Dorsolateral prefrontal cortex (tissue), 122 donors: ENCODE measurements at places on chromosomes 5 and 9.
A peak's percentile ranks its signal among the peaks of the same experiment; 100 is the strongest.

DNA sequence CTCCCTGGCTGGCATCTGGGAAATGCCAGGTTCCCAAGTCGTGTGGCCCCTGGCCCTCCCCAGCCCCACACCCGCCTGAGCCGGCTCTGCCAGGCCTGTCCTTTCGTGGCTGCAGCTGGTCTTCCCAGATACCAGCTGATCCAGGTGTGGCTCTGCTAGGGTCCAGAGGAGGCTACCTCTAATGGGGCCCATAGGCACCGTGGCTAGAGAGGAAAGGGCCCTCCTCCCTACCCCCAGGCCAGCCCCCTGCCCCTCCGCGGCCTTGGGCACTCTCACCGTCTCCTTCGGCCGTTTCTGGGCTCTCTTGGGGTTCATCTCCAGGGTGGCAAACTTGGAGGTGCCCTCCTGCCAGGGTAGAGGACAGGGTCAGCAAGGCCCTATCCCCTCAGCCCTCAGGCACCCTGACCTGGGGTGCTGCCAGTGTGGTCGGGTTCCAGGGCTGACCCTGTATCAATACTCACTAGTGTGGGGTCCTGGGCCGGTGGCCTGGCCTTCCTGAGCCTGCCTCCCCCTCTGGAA, 17.0 kb downstream of the RALGDS start:
- no peak for DNase-seq

DNA sequence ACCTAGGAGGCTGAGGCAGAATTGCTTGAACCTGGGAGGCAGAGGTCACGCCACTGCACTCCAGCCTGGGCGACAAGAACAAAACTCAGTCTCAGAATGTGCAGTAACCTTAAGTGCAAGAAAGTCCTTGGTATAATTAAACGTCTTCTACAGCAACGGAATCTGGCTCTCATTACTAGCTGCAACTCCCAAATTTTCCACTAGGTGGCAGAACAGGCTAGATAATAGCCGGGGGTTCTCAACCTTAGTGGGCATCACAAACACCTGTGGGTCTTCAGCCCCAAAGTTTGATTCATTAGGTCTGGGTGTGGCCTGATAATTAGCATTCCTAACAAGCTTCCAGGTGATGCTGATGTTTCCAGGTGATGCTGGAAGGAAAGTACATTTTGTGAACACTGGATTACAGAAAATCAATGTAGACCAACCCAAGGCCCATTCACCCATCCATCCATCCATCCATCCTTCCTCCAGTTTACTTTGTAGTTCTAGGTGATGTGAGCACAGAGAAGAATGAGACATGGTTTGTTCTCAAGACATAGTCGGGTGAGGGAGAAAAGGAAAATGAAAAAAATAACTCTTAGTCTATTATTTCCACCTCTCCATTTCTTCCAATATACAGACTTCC, 37.3 kb downstream of the FBXW2 start:
- DNase-seq: no peak

- DNase-seq: peak; percentile 71
Measured at GRCh38 chr9:107340920-107341632, 58.0 kb downstream of the RAD23B start.

GRCh38 chr5:56175488-56175887, 57.6 kb downstream of the ANKRD55 start:
- no peak for DNase-seq

DNA sequence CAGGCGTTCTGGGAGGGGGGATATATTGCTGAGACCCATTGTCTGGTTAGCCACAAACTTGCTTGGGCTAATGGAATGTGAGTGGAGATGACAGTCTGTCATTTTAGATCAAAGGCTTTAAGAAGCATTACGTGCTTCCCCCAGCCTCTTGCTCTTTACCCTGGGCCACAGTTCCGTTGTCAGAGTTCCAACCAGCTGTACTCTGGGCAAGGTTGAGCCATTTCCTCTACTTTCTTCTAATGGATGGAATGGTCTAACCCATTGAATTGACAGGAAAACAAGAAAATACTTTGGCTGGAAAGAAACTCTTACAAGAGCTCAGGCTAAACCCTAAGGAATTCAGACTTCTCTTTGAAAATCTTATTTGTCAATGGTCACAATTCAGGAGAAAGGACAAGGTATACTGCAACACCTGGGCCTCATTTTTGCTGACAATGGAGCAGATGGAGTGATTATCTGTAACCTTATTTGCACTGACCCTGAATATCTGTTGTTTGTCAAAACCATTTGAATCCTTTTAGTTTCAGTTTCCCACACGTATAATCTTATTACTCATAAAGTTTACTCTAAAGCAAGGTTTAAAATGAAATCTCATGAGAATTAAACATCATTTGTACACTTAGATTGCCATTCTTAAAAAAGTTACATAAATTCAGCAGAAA, 231.4 kb downstream of the PDE4D start:
- DNase-seq: no peak

DNA sequence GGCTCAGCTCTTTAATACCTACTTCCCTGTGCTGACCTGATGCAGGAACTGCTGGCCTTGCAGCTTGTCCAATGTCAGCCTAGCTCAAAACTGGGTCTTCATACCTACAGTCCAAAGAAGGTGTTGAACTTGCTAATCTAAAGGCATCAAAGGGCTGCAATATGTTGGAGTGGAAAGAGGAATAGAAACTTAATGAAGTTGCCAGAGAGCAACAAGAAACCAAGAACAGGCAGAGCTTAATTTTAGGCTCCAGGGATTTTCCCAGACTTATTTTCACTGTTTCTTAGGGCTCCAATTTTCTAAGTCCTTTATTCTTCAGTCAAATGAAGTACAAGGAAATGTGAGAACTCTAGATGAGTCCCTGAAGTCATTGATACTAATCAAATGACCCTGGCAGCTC, 17.6 kb upstream of the ERCC6L2 start:
- DNase-seq: no peak

GRCh38 chr5:82599030-82599429, 320.9 kb upstream of the RPS23 start:
- no peak for DNase-seq

DNA sequence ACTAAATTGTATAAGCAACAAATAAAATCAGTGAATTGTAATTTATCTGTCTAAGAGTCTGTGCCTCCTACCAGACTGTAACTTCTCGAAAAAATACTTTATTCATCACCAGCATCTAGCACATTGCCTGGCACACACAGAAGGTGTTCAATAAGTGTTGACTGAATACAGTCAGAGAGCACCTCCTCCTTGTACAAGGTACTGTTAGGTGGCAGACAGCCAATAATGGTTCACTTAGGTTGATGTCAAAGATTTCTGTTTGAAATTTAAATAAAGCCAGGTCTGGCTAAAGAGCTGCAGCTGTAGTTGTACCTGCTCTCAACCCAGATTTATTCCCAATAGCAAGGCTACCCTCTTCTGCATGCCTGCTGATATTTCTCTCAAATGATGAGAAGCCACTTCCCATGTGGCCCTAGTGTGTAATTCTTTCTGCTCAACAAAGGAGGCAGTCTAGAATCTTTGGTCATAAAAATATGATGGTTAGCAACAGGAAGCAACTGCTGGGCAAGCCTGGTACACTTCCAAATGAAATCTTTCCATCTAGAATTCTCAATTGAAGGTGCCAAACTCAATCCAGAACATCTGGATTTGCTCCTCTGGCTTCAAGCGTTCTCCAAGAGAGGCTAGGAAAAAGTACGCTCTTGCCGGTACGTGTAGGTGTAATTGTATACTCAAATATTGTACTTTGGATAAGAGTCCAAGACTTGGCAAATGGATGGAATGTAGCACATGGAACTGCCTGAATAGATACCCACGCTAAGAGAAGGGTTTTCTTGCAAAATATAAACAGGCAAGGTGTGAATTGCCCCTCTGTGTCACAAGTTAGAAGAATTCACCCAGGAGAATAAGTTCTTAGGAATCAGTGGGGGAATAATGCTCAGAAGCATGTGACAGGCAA, 95.6 kb downstream of the NR6A1 start:
- DNase-seq: no peak

DNA sequence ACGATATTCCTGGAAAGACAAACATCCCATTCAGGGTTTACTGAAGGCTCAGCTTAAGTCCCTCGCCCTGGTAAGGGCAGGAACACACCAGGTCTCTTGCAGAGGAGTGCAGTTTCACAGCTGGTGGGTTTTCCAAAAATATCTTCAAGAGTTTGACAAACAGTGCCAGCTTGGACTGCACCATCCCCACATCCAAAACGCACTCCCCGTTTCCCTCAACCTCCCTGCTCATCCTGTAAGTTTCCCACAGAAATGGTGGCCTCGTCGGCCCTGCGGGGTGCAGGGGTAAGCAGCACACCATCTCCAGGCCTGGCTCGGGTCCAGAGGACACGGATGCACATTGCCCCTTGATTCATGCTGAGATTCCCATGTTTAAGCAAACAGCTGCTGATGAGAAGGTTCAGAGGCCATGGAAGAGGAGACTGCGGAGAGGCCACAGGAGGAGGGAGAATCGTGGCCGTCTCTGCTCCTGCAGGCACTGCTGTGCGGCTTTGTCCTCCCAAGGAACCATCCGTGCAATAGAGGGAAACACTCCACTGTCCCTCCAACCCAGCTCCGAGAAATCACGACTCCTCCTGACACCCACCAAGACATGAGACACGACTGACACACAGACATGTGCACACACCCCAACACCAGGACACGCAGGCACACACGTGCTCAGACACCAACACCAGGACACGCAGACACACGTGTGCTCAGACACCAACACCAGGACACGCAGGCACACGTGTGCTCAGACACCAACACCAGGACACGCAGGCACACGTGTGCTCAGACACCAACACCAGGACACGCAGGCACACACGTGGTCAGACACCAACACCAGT, 24.0 kb upstream of the SLC12A7 start:
- no peak for DNase-seq

GRCh38 chr5:61617995-61618525, 286.0 kb downstream of the ZSWIM6 start:
- no peak for DNase-seq

- DNase-seq: peak; percentile 4
Measured at GRCh38 chr5:132497488-132497997, 7.0 kb upstream of the IRF1 start.

GRCh38 chr5:115685490-115685889, 59.7 kb upstream of the TMED7 start:
- no peak for DNase-seq

- DNase-seq: no peak
Measured at GRCh38 chr9:25724424-25724823, 46.2 kb upstream of the TUSC1 start.

DNA sequence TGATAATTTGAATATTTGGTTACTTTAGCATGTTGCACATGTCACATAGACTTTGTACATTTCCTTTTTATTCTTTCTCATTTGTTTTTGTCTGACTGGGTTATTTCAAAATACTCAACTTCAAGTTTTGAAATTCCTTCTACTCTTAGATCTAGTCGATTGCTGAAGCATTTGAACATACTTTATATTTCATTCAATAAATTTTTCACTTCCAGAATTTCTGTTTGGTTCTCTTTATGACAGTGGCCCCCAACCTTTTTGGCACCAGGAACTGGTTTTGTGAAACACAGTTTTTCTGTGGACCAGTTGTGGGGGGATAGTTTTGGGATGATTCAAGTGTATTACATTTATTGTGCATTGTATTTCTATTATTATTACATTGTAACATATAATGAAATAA, 119.8 kb downstream of the COX7C start:
- DNase-seq: no peak

DNA sequence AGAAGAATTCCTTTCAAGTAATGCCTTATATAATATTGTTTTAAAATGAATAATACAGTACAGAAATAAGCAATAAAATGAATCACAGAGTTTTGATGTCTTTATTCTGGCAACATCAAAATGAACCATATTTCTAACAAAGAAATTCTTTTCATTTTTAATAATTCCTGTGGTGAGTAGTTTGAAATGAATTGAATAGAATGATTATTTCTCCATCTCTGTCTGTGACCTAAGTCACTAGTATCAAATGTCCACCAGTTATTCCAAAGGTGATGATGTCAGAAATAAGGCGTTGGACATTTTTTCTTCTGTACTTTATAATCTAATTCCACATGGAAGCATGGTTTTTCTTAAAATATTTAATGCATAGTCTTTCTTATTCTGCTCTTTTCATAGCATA, 106.2 kb downstream of the ADAMTSL1 start:
- no peak for DNase-seq

- DNase-seq: no peak
Measured at GRCh38 chr9:69198521-69199220, 24.6 kb downstream of the TJP2 start.

DNA sequence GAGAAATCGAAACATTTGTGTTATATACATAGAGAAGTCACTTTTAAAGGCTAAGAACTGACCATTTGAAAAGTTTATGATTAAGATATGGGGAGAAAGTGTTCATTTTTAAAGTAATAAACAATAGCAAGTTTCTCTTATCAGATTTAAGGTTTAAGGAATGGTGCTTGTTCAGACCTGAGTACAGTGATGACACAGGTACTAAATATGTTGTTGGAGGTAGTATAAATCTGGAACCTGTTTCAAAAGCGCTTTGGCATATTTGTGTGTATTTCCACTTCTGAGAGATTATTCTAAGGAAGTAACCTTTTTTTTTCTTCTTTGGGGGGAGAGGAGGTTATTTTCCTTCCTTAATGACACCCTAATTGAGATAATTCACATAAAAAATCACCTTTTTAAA, 18.4 kb downstream of the CDC42SE2 start:
- no peak for DNase-seq

DNA sequence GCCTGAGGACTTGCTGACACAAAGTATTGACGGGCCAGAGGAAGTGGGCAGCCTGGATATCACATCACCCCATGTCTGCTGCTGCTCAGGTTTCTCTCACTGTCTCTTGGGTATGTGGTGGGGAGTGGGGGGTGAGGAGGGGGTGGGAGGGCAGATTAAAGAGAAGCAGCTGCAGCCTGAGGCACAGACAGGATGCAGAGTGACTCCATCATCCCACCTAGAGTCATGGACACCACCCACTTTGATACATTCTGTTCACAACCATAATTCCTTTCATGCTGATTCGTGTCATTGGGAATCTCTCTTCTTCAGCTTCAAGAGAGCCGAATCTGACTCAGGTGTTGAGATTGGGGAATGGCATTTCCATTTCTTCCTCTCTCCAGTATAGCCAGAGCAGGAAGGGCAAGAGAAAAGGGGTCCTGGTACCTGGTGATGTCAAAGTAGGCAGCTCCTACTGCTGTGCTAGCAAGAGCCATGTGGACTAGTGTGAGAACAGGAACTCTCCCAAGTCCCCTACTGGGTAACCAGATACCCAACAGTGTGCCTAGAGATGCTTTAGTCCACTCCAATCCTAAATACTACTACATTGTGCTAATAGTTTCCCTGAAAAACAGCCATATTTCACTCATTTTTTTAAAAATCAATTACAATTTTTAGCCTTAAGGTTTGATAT, 22.4 kb downstream of the GRAMD2B start:
- no peak for DNase-seq

- DNase-seq: no peak
Measured at GRCh38 chr5:145521066-145521465, 314.1 kb downstream of the PRELID2 start.

GRCh38 chr5:136808756-136809155, 443.4 kb upstream of the TRPC7 start:
- DNase-seq: no peak

DNA sequence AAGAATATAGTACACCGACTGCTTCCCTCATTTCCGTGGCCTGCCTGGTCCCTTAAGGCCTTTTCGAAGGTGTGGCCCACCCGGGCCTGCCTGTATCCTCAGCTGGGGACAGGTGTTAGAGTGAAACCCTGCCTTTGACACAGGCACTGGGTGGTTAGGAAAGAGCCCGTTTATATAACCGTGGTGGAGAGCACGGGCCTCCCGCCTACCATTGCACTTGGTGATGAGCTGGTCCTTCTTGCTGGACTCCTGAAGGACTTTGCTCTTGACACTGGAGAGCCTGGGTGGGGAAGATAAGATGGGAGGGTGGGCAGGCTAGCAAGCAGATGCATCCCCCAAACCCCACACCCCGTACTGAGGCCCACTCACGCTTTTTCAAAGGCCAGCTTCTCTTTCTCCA, 2.3 kb downstream of the SPATA24 start:
- no peak for DNase-seq
